Urothelium cell line (cell line): ENCODE measurements at places on chromosomes 3 and 15.

GRCh38 chr15:68989541-68990230 is 24.8 kb upstream of the NOX5 start:
- no peak for DNase-seq

DNA sequence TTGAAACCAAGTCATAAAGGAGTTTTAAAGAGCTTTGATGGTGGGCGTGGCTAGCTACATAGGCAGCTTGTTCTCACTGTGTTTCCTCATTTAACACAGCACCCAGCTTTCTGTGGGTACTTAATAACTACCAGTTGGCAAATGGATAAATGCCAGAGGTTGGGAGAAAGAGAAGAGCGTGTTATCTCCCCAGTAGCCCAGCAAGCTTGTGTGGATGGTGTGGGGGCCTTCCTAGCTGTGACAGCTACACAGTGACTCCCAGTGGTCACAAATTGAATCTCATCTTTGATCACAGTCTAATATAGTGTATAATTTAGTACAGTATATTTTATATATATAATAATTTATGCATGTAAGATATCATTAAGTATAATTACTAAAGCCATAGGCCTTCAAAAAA is 984.1 kb downstream of the EPHA3 start:
- DNase-seq: peak; percentile 44

DNA sequence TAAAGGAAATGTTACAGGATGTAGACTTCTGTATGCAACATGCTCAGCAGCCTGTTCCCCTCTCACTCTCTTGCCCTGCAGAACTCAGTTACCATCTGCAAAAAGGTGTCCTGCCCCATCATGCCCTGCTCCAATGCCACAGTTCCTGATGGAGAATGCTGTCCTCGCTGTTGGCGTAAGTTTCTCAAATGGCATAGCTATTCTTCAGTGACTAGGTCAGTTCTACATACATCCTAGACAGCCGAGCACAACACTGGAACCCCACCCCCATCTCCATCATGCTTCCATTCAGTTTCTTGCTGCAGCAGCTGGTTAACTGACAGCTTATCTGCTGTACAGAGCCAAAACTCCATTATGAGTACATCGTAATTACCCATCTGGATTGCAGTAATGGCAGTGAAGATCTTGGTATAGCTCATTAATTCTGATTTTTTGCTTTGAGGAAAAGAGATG is 4.5 kb downstream of the THBS1 start:
- no peak for DNase-seq

- no peak for DNase-seq
These were observed 347 bp upstream of the C3orf62 start for GRCh38 chr3:49277383-49277775.

DNA sequence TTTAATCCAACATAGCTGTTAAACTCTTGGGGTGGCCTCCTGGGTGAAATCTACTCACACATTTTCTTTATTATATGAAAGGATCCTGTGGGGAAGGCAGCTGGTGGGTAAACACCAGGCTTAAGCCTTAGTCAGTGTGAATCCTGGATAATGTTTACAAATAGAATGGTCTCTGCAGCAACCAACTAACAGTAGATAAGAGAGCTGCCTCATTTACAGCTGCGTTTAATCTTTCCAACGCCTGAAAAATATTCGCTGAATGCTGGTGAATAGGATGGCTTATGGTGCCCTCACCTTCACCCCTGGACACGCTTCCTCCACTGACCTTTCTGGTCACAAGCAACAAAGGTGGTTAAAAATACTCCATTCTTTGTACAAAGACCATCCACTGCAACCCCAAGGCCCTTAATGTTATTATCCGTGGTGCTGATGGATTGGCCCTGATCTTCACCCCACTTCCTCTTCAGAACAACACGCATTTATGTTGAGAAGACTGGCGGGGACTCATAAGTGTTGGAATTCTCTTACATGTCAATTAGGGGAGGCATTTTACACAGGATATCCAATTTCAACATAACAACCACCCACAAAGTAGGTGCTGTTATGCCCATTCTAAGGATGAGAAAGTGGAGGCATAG is 120.0 kb upstream of the FRMD4B start:
- DNase-seq: no peak

DNA sequence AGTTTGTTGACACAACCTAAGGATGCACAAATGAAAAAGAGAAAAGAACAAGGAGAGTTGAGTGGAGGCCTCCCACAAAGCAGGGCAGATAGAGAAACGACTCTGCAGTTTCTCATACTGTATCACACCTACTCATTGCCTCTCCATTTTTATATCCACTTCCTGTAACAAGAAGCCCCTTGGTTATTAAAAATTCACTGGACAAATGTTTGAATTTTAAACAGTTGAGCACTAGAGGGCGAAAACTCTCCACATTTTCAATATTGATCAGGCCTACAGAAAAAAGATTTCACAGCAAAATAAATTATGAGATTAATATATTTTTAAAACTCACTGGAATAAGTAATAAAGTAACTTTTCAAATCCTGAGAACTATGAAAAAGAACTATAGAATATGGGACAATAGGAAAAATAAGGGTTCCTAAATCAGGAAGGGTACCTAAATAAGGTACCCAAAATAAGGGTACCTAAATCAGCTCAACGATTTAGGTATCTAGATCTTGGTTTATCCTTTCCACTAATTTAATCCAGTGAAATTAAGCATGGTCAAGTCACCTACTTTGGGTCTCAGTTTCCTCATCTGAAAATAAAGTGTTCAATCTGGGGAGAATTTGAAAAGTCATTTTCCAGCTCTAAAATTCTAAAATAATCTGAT is 47.0 kb upstream of the PPIB start:
- peak; percentile 18 for DNase-seq

DNA sequence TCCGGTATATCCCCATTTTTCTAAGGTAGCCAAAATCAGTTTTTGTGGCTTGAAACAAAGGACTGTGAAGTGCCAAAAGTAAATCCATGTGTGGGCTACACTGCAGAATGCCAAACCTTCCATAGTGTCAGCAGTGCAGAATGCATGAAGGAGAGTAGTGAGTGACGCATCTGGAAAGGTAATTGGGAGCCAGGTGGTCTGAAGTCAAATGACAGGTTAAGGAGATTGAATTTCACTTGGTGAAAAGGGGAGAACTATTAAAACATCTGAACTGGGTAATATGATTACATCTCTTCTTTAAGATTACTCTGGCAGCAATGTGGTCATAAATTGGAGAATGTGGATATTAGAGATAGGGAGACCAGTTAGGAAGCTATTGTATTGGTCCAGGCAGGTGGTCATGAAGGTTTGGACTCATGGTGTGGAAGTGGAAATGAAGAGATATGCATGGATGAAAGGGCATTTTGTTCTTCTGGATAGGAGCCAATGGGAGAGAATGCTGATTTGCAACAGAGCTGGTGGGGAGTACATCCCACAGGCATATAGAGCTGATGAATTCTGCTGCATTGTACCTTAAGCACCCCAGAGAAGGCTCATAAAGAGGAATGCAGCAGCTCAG is 118.2 kb downstream of the ECT2 start:
- DNase-seq: no peak

GRCh38 chr3:78912687-78913086 is 855.1 kb downstream of the ROBO1 start:
- no peak for DNase-seq

- DNase-seq: peak; percentile 35
These were observed 87.9 kb downstream of the CHST2 start for GRCh38 chr3:143207338-143207961.
